ENCODE measurements at places on chromosomes 5 and 9. TPM values are rescaled to one million over a fixed set of nuclear protein-coding genes. Genes with fewer than 3 reads are reported as not detected.

DNA sequence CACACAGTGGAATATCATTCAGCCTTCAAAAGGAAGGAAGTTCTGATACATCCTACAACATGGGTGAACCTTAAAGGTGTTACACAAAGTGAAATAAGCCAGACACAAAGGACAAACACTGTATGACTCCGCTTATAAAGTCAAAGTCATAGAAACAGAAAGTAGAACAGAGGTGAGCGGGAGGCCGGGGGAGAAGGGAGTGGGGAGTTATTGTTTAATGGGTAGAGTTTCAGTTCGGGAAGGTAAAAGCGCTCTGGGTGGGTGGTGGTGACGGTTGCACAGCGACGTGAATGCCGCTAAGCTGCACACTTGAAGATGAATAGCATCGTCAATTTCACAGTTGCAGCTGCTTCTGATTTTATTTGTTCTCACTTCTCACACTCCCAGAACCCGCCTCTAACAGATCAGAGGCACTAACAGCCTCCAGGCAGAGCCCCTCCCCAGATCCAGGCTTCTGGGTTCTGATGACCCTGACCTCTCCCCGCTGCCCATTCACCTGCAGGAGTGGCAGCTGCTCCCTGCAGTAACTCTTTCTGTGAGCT lies 34.1 kb downstream of the BNIP1 start:
- DNase-seq, result no peak

DNA sequence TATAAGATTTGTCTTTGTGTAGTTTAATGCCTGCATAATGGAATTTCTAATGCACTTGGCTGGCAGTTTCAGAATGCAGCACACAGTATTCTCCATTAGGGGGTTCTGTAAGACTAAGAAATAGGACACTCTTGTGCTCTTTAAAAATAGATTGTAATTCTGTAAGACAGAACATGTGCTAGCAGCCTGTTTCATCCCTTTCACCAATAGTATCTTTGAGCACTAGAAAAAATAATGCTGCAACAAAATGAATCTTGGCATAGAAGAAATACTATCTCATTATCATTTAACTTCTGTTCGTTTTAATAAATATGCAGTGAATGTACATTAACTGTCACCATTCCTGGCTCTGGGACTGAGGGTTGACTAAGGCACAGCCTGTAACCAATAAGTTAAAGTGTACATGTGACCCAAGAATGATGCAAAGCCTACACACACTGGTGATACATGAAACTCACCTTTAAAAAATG lies 23.8 kb upstream of the ZNF622 start:
- peak; percentile 66 for DNase-seq

DNA sequence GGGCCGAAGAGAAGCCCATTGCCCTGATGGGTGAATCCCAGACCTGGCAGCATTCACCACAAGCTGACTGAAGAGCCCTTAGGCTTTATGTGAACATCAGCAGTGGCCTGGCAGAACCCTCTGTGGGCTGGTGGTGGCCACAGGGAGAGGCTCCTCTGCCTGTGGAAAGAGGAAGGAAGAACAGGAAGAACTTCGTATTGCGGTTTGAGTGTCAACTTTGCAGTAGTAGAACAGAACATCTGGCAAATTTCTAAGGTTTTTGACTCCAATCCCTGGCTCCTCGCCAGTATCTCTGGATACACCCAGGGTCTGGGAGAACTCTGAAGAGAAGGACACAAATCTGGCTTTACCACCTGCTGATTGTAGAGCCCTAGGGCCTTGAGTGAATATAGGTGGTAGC lies 356.4 kb upstream of the GRAMD2B start:
- DNase-seq, result no peak

CKMT2 gene
- not detected for total RNA-seq

DNA sequence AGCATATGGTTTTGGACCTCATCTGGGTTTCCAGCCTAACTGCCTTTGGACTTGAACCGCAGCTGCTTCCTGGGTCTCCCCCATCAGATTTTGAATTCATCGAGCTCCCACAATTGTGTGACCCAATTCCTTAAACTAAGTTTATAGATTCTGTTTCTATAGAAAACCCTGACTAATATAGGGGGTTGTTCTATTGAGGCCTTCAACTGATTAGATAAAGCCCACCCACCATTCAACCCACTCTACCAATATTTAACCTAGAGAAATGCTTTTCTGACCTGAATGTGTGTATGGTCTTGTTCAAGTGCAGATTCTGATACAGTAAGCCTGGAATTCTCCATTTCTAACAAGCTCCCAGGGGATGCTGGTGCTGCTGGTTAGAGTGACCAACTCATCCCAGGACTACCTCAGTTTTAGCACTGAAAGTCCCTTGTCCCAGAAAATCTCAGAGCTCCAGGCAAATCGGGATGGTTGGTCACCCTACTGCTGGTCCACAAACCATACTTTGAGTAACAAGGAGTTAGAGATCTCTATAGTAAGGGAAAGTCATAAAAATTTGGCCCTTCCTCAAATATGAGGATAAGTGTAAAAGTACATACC lies 31.7 kb upstream of the GNE start:
- DNase-seq, result no peak

GRCh38 chr9:9913276-9913832 lies 699.4 kb downstream of the PTPRD start:
- DNase-seq, result no peak

FBXL7 gene
- total RNA-seq, result 4.8 TPM

PRSS3 gene
- total RNA-seq, result 89.9 TPM

PCDHGA8 gene
- total RNA-seq, result 0.07 TPM

- no peak for DNase-seq
Measured at GRCh38 chr5:74244406-74244805, 396.1 kb downstream of the ENC1 start.

CCL27 gene
- total RNA-seq, result 0.95 TPM

DNA sequence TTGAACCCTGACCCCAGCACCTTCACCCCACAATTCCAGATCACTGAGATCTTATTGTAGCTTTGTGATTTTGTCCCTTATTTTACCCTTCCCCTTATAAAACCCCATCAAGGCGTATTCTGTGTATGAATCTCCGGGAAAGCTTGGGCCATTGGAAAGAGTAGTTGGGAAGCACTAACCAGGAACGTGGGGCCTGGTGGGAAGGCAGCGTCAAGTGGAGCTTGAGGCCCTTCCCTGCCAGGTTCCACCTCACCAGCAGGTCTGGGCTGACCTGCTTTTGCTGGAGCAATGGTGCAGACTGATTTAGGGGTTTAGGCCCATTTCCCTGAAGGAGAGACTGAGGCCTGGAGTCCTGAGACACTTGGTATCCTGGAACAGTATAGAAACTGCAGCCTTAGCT lies 9.3 kb downstream of the PHF2 start:
- no peak for DNase-seq

DNA sequence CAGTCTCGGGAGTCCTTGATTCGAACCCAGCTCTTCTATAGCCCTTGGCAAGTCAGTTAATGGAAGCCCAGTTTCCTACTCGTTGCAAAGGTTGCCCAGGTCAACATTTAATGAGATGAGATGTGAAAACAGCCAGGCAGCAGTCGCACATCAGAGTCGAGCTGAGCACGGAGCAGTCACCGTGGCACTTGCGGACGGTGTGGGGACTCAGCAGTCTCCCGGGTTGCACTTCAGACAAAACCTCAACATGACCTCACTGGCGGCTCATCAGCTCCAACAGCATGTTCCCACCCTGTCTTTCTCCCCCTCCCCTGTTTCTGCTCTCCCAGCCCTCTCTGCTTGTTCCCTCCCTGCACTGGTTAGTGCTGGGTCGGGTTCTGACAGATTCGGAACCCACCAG lies 35.8 kb downstream of the UBE2QL1 start:
- DNase-seq, result no peak

Measured in foreskin keratinocyte (primary cell).